ENCODE measurements at places on chromosomes 1 and 21.

- no peak for DNase-seq
Measured at GRCh38 chr1:195376190-195376589, 1232.0 kb downstream of the KCNT2 start.

DNA sequence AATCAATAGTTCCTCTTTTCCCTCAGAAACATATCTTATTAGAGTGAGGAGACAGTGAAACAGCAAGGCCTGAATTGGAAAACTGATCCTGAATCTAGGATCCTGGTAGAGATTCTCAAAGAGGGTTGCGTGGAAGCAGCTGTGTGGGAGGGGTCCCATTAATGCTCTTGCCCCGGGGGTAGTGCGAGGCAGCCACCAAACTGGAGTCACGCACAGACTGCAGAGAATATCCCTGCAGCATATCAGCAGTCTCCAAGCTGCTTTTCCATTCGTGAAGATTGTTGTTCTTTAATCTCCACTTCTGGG lies 150.1 kb downstream of the DISC1 start:
- DNase-seq = no peak

DNA sequence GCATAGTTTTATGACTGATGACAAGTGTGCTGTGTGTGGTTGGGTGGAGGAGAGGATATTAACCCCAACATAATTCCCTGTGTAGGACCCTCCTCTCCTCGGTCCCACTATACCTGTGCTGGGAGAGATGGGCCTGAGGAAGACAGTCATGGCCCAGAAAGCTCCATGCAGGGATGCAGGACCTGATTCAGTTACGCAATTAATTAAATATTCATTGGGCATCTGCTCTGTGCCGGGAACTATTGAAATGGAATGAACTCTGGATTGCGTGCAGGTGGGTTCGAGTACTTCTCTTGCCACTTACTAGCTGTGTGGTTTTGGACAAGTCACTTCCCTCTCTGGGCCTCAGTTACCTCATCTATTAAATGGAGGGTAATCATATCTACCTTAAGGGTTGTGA lies 74.6 kb downstream of the CD247 start:
- no peak for DNase-seq

- DNase-seq = no peak
Measured at GRCh38 chr1:15455522-15455921, 1.0 kb upstream of the CELA2A start.

- DNase-seq = no peak
Measured at GRCh38 chr1:162168261-162168660, 98.8 kb downstream of the NOS1AP start.

DNA sequence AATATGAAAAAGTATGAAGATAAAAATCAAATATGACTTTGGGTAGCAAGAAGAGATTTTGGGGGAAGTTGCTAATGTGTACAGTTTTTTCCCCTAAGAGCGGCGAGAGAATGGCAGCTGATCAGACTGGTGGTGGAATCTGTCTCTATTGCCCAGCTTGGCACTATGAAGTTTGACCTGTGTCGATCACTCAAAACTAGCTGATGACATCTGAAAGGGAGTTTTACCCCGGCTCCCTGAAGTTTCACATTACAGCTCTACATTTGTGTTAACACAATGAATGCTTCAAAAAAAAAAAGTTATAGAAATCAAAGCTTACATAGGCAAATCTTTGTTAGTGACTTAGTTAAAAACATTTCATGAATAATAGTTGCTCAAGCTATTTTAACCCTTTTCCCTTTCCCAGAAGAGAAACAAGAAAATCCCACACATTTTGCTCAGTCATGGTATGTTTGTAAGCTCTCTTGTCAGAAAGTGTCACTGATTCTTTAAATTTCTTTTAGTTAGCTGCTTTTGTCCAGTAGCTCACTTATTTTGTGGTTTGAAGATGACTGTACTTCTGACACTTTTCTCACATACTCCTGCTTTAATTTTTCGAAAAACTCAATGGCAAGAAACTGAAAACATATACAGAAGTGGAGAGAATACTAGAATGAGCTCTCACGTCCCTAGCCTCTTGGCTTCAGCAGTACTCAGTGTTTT lies 41.3 kb downstream of the DYRK1A start:
- no peak for DNase-seq

DNA sequence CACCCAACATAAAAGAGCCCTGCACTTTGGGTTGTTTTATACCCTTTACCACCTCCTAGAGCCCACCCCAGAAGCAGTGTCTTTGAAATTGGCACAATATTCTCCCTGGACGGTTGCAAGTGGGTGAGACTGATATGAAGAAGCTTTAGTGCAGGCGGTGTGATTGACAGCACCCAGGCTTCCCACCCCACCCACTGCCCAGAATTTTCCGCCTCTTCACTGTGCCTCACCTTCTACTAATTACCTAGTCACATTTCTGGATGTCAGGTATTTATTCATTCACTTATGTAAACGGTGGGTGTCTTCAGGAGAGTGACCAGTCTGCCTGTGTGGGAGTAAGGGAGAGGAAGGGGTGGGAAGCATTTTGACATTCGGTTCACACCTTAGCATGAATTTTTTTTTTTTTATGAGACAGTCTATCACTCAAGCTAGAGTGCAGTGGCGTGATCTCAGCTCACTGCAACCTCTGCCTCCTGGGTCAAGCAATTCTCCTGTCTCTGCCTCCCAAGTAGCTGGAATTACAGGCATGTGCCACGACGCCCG lies 1.7 kb upstream of the FAM89A start:
- no peak for DNase-seq

Data from stimulated activated CD8-positive, alpha-beta memory T cell treated with anti-CD3 and anti-CD28 coated beads, Interleukin-4, amount 100 ng/mL, for 1 hour (primary cell).